PC-9 (cell line): ENCODE measurements at places on chromosomes 6 and 20. TPM values are rescaled to one million over a fixed set of nuclear protein-coding genes. Genes with fewer than 3 reads are reported as not detected.

The ALDH8A1 gene
- total RNA-seq = 0.83 and 1.1 TPM in 2 replicates

The WFDC10B gene
- not detected in 2 replicates for total RNA-seq

The SEL1L2 gene
- not detected in 2 replicates for total RNA-seq

The TRIM10 gene
- not detected in 2 replicates for total RNA-seq

The CLIC1 gene
- total RNA-seq = 546 and 599 TPM in 2 replicates

The EFCAB8 gene
- total RNA-seq = 1.1 TPM in 1 of 2 replicates, not detected in the other

DNA sequence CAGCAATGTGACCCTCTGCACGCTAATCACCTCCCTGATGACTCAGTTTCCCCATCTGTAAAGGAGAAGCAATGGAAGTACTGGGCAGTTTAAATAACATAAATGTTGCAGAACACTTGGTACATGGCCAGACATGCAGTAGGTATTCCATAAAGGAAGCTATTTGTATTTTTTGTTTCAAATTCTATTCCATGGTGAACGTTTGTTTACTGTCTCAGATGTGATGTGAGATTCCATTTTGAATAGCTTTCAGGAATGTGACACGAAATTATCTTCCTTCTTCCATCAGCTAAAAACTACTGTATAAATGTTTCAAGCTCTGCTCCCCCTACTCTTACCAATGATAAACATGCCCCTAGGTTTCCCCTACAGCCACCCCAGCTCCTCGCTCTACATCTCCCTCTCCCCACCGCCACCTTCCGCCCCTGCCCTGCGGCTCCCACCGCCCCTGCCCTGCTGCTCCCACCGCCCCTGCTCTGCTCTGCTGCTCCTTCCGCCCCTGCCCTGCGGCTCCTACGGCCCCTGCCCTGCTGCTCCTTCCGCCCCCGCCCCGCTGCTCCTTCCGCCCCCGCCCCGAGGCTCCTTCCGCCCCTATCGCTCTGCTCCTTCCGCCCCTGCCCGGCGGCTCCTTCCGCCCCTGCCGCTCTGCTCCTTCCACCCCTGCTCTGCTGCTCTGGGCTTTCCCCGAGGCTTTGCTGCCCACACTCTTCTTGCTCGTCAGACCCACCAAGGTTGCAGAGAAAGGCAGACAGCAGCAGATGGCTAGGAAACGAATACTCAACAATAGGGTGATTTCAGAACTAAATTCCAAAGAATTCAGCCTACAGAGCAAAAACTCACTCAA lies 78.9 kb downstream of the THBS2 start:
- H3K4me3 ChIP-seq = no peak overlapping the region
- no peak for DNase-seq
- peaks cover 82% of the 10 kb centered on the region for H3K27me3 ChIP-seq
- no peaks in the 10 kb centered on the region for H3K36me3 ChIP-seq
- no peaks in the 10 kb centered on the region for H3K4me1 ChIP-seq
- no peak overlapping the region for H3K27ac ChIP-seq

GRCh38 chr20:62707276-62707920 lies 1.2 kb upstream of the NTSR1 start:
- H3K4me3 ChIP-seq = no peak overlapping the region
- DNase-seq = no peak
- H3K4me1 ChIP-seq = peaks cover 55% of the 10 kb centered on the region
- no peaks in the 10 kb centered on the region for H3K36me3 ChIP-seq

GRCh38 chr6:6411115-6411514 lies 90.7 kb upstream of the F13A1 start:
- no peaks in the 10 kb centered on the region for H3K27me3 ChIP-seq
- no peaks in the 10 kb centered on the region for H3K36me3 ChIP-seq
- H3K4me1 ChIP-seq = no peaks in the 10 kb centered on the region
- no peak overlapping the region for H3K4me3 ChIP-seq

DNA sequence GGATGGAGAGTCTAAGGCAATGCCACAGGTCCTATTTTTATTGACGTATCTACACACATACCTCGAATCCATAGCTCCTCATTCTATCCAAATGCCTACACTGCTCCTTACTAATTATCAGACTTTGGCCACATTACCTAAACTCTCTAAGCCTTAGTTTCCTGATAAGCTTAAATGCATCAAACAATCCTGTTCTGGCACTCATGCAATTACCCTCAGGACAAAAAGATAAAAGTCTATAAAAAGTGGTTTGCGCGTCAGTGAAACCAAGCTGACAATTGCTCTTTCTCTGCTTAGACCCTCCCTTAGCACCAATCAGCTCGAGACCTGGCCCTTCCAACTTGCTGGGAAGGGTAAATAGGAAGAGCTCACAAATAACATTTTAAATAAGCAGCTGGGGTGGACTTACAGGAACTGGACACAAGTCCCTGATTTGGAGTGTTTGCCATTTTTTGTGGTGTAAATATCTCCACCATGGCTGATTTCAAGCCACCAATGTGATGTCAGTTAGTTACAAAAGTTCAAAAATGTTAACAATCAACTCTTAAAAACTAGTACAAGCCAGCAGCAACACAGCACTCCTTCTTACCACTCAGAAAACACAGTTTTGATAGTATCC lies 7.2 kb upstream of the PLEKHG1 start:
- H3K27me3 ChIP-seq = no peaks in the 10 kb centered on the region
- H3K4me1 ChIP-seq = no peaks in the 10 kb centered on the region
- H3K4me3 ChIP-seq = no peak overlapping the region
- no peak for DNase-seq
- H3K27ac ChIP-seq = no peak overlapping the region

- H3K4me3 ChIP-seq = no peak overlapping the region
- H3K27me3 ChIP-seq = no peaks in the 10 kb centered on the region
- peak; percentile 25 for DNase-seq
- peaks cover 16% of the 10 kb centered on the region for H3K4me1 ChIP-seq
Measured at GRCh38 chr20:45823949-45824835, 2.9 kb downstream of the TNNC2 start.

DNA sequence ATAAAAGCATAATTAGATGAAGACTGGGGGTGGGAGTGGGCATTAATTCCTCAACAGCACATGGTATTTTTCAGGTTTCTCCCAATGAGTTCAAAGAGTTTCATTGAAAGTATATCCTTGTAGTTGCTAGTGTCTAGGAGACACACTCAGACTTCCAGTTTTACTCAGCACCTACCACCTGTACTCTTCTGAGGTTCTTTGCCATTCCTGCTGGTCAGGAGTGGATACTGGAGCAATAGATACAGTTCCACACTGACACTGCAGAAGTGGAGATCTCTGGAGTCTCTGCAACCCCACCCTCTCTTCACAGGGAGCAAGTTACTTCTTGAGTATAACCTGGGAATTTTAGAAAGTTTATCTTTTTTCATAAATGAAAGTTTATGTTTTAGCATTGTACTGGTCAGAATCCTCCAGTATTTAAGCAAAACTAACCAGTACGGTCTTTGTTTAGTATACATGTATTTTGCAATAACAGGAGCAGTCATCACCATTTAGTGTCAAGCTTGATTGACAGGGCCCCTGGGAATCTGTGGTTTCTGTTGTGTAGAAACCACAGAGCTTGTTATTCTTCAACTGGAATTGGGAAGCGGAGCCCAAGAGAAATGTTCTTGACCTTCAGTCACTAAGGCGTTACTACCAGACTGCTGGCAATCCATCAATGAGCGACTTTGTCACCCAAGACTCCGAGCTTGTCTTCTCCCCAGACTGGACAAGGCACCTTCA lies 148.1 kb downstream of the ZDHHC14 start:
- H3K36me3 ChIP-seq = no peaks in the 10 kb centered on the region
- H3K27ac ChIP-seq = peak overlapping the region; percentile 55
- H3K27me3 ChIP-seq = no peaks in the 10 kb centered on the region
- no peak overlapping the region for H3K4me3 ChIP-seq

DNA sequence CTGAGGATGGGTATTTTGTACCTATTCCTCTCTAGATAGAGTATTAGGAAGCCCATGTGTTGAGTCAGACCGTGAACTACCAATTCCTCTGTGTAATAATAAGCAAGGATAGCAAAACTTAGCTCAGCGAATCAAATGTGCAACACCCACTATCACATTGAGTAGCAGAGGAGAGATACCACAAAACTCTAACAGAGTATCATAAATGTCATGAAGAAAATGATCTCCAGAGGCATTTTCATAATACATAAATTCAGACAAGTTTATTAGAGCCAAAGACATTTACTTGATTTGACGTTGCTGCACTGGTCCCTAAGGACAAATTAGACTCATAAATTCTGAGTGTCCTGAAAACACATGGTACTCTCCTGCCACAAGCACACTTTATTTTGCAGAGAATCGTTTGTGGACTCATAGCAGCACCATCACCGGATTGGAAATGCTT lies 245.2 kb downstream of the HAO1 start:
- no peak for DNase-seq
- no peak overlapping the region for H3K27ac ChIP-seq
- no peak overlapping the region for H3K4me3 ChIP-seq
- no peaks in the 10 kb centered on the region for H3K36me3 ChIP-seq
- H3K27me3 ChIP-seq = peaks cover 28% of the 10 kb centered on the region

- no peaks in the 10 kb centered on the region for H3K27me3 ChIP-seq
- H3K4me3 ChIP-seq = no peak overlapping the region
- no peak overlapping the region for H3K27ac ChIP-seq
- H3K36me3 ChIP-seq = no peaks in the 10 kb centered on the region
Measured at GRCh38 chr6:76516924-76517323, 444.5 kb upstream of the IMPG1 start.

GRCh38 chr20:4006640-4007039 lies 8.7 kb downstream of the RNF24 start:
- no peak overlapping the region for H3K4me3 ChIP-seq
- H3K27ac ChIP-seq = no peak overlapping the region
- peaks cover 1% of the 10 kb centered on the region for H3K4me1 ChIP-seq
- no peaks in the 10 kb centered on the region for H3K27me3 ChIP-seq
- no peak for DNase-seq

- H3K27me3 ChIP-seq = no peaks in the 10 kb centered on the region
- no peaks in the 10 kb centered on the region for H3K36me3 ChIP-seq
- H3K27ac ChIP-seq = no peak overlapping the region
- DNase-seq = no peak
- H3K4me3 ChIP-seq = no peak overlapping the region
Measured at GRCh38 chr6:52346503-52346902, 15.4 kb upstream of the PAQR8 start.

- no peaks in the 10 kb centered on the region for H3K4me1 ChIP-seq
- no peak overlapping the region for H3K4me3 ChIP-seq
- no peak for DNase-seq
- peaks cover 11% of the 10 kb centered on the region; the same call in 1 of the 2 replicates for H3K36me3 ChIP-seq
- H3K27ac ChIP-seq = no peak overlapping the region
Measured at GRCh38 chr20:38007526-38007925, 25.7 kb downstream of the TTI1 start.

DNA sequence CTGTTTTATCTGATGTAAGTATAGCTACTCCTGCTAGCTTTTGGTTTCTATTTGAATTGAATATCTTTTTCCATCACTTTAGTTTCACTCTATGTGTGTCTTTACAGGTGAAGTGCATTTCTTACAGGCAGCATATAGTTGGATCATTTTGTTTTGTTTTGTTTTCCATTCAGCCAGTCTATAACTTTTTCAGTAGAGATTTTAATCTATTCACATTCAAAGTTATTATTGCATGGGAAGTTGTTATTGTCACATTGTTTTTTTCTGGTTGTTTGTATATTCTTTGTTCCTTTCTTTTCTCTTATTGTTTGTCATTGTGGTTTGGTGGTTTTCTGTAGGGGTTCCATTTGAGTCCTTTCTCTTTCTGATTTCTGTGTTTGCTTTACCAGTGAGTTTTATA lies 151.2 kb downstream of the PDE10A start:
- no peaks in the 10 kb centered on the region for H3K36me3 ChIP-seq
- DNase-seq = no peak
- peaks cover 13% of the 10 kb centered on the region for H3K4me1 ChIP-seq
- H3K27ac ChIP-seq = no peak overlapping the region

- no peaks in the 10 kb centered on the region for H3K36me3 ChIP-seq
- peaks cover 11% of the 10 kb centered on the region; the same call in 1 of the 2 replicates for H3K4me1 ChIP-seq
- no peak overlapping the region for H3K4me3 ChIP-seq
Measured at GRCh38 chr6:5034328-5034727, 30.5 kb upstream of the RPP40 start.

DNA sequence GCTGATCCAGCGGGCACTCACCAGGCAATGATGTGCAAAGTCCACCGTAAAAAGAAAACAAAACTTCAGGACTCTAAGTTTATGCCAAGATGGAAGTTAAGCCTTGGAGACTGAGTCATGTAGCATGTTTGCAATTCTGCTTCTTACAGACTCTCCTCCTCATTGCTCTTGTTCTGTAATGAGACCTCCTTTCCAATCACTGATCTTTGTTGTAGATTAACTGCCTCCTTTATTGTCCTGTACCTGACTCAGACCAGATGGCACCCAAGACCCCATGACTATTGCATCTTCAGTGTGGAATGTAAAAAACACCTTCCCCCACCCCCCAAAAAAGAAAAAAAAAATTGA lies 11.2 kb downstream of the NEU1 start:
- no peaks in the 10 kb centered on the region for H3K4me1 ChIP-seq
- no peak overlapping the region for H3K27ac ChIP-seq
- H3K4me3 ChIP-seq = no peak overlapping the region
- no peaks in the 10 kb centered on the region for H3K36me3 ChIP-seq
- no peaks in the 10 kb centered on the region for H3K27me3 ChIP-seq

- peaks cover 64% of the 10 kb centered on the region for H3K4me1 ChIP-seq
- H3K4me3 ChIP-seq = peak overlapping the region; percentile 27; the same call in 1 of the 2 replicates
- H3K27me3 ChIP-seq = no peaks in the 10 kb centered on the region
- DNase-seq = peak; percentile 97
- H3K27ac ChIP-seq = peak overlapping the region; percentile 90
- H3K36me3 ChIP-seq = no peaks in the 10 kb centered on the region
Measured at GRCh38 chr20:50415516-50416268, 94.5 kb upstream of the PTPN1 start.

DNA sequence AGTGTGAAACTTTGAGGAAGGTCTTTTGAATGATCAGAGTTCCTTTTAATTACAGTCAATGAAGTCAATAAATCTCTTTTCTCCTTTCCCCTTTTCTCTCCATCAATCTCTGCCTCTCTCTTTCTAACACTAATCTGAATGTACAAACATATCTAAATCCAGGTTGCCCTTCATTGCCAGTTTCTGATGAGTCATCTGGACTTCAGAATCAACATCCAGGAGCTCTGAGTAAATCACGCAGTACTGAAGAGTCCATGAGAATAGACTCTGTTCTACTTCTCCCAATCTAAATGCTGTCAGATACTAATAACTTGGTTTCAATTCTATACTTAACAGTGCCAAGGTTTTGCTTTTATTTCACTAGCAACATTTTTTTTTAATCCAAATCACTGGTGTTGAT lies 238.7 kb upstream of the THEMIS start:
- H3K4me3 ChIP-seq = no peak overlapping the region
- DNase-seq = no peak
- no peaks in the 10 kb centered on the region for H3K36me3 ChIP-seq

- H3K27me3 ChIP-seq = peaks cover 11% of the 10 kb centered on the region; the same call in 1 of the 2 replicates
- H3K27ac ChIP-seq = no peak overlapping the region
- H3K4me1 ChIP-seq = 0 out of 2 replicates have a peak, but pooled peaks cover 4% of the 10 kb centered on the region
- no peak for DNase-seq
- no peaks in the 10 kb centered on the region for H3K36me3 ChIP-seq
Measured at GRCh38 chr6:144066741-144067484, 28.5 kb downstream of the SF3B5 start.

- H3K4me3 ChIP-seq = no peak overlapping the region
- H3K36me3 ChIP-seq = no peaks in the 10 kb centered on the region
- no peak overlapping the region for H3K27ac ChIP-seq
- H3K27me3 ChIP-seq = no peaks in the 10 kb centered on the region
Measured at GRCh38 chr6:16706911-16707783, 54.1 kb downstream of the ATXN1 start.

GRCh38 chr6:147054158-147054557 lies 150.1 kb upstream of the STXBP5 start:
- H3K4me1 ChIP-seq = peaks cover 10% of the 10 kb centered on the region
- DNase-seq = no peak
- H3K4me3 ChIP-seq = no peak overlapping the region

GRCh38 chr20:37523012-37523391 lies 2.0 kb downstream of the NNAT start:
- no peaks in the 10 kb centered on the region for H3K27me3 ChIP-seq
- no peaks in the 10 kb centered on the region for H3K36me3 ChIP-seq
- no peak overlapping the region for H3K4me3 ChIP-seq
- no peak for DNase-seq
